ENCODE measurements at places on chromosomes 12 and 14.

DNA sequence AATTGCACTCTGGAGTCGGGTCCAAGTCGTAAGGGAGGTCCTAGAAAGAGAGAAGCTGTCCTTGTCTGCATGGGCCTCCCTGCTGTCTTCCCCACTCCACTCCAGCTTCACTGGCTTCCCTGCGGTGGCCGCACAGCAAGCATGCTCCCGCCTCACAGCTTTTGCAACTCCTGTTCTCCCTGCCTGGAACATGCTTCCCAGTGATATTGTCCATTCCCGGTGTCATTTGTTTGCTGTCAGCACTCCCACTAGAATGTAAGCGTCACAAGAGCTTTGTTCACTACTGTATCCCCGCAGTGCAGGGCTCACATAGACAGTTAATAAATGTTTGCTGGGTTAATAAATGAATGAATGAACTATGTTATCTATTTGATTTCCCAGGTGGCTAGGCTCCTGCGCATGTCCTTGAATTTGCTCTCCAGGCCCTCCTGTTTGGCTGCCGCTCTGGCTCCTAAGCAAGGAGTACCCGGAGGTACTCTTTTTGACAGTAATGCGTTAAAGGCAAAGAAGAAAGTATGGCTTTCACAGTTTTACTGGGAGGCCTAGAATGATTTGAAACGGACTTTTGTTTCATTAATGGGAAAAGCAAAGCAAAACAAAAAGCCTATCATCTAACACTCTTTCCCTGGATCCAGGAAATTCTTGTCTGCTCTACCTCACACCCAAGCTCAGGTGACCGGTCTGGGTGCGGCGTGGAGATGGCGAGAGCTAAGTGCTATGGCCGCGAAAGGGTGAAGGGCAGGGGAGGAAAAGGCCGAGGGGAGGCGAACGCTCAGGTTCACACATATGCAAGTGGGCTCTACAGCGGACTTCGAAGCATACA, 6.2 kb upstream of the SLC7A7 start:
- no peak for DNase-seq

GRCh38 chr14:52125885-52126284, 57.0 kb upstream of the NID2 start:
- no peak for DNase-seq

- no peak for DNase-seq
These were observed 2.2 kb downstream of the TBPL2 start for GRCh38 chr14:55438066-55438683.

- DNase-seq: peak; percentile 16
These were observed 62.9 kb upstream of the NID2 start for GRCh38 chr14:52131640-52132320.

DNA sequence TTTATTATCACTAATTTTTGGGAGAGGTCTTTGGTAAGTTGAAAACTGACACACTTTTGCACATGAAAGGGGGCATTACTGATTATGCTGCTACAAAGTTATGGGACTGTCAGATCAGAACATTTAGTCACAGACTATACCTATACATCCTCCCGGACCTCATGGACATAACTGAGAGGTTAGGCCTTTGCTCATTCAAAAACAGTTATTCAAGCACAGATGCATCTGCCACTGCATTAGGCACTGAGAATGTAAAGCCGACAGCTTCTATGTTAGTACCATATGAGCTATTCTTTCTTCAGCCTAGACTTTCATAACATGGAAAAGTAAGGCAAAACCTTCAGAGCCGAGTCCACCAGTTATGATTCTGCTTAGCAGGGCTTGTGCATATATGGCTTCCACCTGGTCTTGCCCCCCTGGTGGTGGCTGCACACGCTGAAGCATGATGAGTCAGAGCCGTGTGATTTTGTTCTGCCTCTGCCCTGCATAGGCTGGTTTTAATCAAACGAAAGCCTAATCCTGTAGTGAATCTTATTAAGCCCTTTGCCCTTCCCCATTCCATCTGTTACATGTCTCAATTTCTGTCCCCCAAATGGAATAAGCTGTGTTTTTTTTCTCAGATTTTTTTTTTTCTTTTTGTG, 21.8 kb upstream of the RNU6-8 start:
- no peak for DNase-seq

DNA sequence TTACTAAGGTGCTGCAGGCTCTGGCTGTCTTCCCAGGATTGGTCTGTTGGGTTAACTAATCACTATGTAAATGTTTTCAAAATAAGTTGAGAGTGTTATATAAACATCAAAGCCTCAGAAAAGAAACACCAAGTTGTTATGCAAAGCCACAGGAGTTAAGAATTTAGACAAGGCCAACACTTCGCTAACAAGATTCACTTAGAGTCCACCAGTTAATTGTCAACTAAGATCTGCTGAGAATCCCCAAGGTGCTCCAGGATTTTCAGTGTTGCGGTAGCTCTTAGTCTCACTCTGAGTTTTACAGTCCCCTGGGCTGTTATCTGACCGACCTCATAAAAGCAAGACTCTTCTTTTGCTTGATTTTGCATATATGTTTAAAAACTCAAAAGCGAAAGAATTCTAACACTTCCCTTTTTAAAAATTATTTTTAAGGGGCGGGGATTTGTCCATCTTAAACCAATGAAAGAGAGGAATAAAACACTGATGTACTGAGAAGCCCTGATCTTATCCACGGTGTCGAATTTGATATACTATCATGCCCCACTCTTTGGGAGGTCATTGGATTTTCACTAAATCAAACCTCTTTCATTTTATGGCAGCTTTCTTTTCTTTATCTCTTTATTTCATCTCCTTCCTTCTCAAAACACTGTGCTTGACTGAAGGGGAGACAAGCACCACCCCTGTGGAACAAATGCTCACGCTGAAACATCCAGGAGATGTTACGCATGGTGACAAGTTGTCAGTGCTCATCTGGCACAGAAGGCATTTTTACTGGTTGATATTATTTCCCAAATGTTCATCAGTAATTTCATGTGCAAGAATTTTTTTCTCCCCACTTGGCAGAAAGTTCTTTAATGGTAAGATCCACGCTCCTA, 7.0 kb downstream of the NIN start:
- no peak for DNase-seq

DNA sequence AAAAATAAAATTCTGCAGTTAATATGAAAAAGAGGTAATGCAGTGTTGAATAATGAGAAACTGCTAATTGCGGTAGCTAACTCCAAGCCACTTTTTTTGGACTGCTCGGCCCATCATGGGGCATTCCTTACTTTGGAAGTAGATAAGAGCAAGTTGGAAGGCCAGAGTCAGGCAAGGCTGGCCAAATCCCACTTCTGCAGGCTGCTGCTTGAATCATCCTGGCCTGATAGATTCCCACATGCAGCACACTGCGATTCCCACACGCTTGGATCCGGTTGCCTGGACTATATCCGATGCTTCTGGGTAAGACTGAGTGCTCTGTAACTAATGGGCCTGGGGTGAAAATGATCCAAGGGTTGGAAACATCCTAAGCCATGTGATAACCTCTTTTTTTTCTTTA, 10.6 kb downstream of the EIF2B2 start:
- no peak for DNase-seq

GRCh38 chr12:68109444-68110217, 49.9 kb downstream of the IFNG start:
- DNase-seq: no peak

GRCh38 chr14:91342206-91342760, 75.3 kb downstream of the CCDC88C start:
- no peak for DNase-seq

GRCh38 chr14:102055181-102055901, 31.5 kb downstream of the HSP90AA1 start:
- no peak for DNase-seq

GRCh38 chr12:65891987-65892481, 67.8 kb downstream of the HMGA2 start:
- no peak for DNase-seq

- DNase-seq: no peak
These were observed 7.8 kb downstream of the IRAK3 start for GRCh38 chr12:66196806-66197205.

DNA sequence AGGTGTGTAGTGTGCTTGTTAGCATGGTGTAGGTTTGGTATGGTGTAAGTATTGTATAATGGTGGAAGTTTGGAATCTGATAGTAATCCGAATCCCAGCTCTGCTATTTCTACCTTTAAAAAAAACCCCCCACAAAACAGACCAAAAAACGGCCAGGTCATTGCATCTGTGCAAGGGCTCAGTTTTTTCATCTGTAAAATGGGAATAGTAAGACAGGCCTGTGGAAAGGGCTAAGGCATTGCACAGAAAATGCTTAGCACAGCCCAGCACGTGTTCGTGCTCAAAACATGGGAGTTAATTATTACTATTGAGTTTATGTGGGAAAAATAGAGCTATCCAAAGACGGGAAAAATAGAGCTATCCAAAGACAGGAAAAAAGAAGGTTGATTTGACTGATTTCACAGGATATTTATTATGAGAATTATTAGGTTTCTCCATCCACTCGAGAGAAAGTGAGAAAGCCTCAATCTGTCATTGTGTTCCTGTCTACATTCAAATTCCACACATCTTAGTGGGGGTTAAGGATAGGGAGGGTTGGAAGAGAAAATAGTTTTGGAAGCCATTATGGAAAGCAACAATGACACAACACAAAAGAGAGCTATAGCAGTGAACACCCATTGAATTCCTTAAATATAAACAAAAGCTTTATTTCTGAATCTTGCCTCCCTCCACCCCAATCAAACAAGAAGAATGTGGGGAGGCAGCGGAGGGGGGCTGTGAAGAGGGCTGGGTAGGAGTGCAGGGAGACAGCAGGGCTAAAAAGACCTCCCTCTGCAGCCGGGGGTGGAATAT, 126.8 kb upstream of the MAX start:
- no peak for DNase-seq

GRCh38 chr12:77131977-77132490, 66.7 kb upstream of the E2F7 start:
- DNase-seq: no peak

DNA sequence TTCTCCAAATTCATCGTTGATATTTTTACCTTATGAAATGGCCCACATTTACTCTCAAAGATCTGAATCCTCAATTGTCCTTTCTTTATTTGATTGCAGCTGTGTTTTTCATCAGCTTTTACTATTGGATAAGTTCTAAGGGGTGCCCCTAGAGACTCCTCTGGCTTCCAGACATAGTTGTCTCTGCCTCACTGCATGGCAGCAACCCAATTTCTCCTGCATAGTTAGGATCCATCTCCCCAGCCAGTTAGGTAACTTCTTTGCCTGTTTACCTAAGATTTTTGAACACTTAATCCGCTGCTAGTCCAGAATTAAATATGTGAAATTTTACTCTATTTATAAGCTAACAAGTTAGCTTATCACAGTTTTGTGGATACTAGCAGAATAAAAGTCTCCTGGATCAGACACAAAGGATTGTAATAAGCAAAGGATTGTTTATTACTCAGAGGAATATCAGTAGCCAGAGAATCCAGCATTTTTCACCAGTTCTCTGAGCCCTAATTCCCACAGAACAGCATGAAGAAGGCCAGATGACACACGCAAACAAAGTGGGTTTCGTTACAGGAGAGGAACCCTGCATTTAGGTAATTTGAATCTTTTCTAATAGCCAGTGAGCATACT, 101.1 kb downstream of the BBS10 start:
- no peak for DNase-seq

DNA sequence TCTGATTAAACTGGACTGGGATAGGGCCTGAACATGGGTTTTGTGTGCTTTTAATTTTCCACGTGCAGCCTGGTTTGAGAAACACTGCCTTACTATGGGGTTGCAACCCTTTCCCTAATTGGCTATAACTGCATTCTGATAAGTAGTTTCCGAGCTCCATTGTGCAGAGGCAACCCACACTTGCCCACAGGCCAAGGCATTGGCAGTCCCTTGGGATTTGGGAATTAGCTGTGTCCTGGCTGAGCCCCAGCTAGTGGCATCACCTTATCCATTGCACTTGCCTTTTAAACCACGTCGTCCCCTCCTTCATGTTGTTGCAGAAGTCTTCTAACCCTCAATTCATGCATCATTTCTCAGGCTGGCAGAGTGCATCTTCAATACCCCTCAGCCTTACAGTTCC, 10.2 kb downstream of the VCPKMT start:
- DNase-seq: no peak

DNA sequence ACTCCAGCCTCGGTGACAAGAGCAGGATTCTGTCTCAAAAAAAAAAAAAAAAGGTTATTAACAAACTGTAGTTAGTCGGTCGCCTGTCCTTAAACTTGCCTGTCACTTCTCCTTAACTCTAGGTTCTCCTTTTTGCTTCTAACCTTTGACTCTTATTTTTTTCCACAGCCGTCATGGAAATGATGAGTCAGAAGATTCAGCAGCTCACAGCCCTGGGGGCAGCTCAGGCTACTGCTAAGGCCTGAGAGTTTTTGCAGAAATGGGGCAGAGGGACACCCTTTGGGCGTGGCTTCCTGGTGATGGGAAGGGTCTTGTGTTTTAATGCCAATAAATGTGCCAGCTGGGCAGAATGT, 418 bp upstream of the MYG1 start:
- peak; percentile 25 for DNase-seq

DNA sequence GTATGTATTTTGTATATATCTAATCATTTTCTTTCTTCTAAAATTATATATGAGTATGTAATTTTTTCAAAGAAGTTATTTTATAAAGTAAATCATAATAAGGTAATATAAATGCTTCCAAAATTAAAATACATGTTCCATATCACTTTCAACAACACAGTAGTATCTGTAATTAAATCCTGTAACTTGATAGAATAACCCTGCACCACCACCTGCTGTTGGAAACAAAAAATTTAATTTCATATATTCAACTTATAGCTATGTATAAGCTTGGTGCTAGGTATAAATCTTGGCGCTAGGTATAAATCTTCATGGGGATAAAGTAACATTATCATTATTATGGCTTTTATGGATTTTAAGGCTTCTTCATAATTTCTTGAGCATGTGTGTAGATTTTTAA, 149.7 kb upstream of the DCN start:
- no peak for DNase-seq

DNA sequence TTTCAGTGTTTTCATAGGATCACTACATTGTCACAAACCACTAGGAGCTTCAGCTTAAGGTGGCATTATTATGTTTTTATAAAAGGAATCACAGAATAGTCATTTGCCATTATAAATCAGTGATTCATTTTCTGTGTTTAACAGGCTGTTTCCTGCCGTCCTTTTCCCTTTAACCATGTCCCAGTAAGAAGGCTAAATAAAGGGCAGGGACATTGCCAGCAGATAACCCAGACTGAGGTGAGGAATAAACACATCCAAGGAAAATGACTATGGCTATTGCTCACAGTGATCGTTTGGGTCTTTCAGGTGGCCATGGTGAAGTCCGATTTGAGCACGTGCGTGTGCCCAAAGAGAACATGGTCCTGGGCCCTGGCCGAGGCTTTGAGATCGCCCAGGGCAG, 17.9 kb upstream of the ALDH2 start:
- DNase-seq: no peak

GRCh38 chr12:3961591-3961990, 88.4 kb upstream of the PARP11 start:
- no peak for DNase-seq

DNA sequence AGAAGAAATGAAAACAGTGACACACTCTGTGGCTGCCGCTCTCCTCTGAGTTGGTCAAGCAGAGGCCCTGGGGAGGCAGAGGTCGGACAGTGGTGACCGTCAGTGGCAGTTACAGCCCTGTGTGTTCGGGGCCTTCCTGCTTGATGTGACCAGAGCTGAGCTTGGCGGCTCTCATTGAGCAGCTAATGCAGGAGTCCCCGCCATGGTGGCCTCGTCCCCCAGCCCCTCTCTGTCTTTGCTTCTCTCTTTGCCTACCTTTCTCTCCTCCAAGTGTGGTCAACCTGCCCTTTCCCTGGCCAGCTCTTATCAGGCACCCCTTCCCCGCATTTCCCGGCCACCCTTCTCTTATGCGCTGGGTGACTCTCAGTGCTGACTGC, 362.8 kb downstream of the CACNA1C start:
- DNase-seq: no peak

- no peak for DNase-seq
These were observed 130.8 kb downstream of the ADGRD1 start for GRCh38 chr12:131084341-131085011.

- DNase-seq: no peak
These were observed 70.9 kb downstream of the VWF start for GRCh38 chr12:6053541-6053940.
